ENCODE measurements at places on chromosomes 16 and 17.
A peak's percentile ranks its signal among the peaks of the same experiment; 100 is the strongest.

DNA sequence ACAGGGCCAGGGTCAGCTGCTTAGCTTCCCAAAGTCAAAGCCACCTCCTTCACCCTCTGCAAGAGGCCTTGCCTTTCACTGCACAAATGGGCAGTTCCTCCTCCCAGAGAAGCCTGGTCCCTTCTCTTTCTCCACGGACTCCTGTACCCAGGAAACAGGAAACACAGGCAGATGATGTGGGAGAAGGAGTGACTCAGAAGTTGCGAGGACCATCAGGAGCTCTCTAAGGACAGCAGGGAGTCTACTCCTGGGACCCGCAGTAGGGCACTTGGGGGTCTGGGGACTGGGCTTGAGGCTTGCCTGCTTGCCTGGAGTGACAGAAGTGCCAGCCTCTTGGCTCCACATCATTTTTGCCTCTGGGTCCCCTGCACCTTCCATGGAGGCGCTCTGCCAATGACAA lies 47.4 kb upstream of the KSR1 start:
- DNase-seq = peak; percentile 22

GRCh38 chr16:67163164-67163998 lies 1.2 kb upstream of the HSF4 start:
- peak; percentile 39 for DNase-seq

DNA sequence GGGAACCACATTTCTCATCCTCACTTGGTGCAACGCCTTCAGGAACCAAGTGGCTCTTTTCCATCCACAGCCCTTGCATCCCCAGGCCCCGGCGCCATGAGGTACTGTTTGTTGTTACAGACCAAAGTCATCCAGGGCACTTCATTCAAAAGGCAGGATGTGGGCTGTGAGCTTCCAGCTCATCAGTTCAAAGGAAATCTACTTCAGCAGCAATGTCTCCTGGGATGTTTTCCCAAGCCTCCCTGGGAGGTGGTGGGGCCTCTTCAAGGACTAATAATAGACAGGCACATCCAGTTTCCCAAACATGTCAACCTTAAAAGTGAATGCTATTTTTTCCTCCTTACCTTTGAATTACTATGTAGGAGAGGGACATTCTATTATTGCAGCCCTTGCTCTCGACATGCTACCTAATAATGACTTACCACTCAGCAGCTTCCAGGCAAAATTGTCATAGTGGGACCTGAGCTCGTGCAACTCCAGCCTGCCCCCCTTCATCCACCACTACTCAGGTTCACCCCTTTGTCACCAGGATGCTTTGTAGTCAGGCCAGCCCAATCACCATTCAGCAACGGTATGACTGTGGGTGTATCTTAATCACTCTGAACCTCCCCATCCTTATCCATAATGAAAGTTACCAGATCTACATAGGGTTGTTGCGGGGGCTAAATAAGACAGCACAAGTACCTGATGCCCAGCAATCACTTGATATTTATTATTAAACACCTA lies 1.7 kb upstream of the PRKCB start:
- DNase-seq = no peak

DNA sequence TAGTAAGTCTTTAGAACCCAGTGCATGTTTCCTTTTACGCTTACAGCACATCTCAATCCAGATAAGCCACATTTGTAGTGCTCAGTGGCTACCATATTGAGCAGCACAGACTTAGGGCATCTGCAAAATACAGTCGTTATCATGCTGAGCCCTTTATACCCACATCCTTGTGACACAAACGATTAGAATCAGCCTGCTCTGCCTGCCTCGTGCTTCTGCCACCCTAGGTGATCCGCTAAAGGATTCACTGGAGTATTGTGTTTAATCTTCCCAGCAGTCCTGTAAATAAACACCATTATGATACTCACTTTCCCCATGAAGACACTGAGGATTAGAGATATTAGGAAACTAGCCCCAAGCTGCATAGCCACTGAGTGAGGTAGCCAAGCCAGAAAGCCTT lies 51.3 kb upstream of the FA2H start:
- DNase-seq = no peak

- DNase-seq = no peak
Measured at GRCh38 chr17:39599665-39600231, 8.0 kb downstream of the NEUROD2 start.

GRCh38 chr17:45052052-45052772 lies 780 bp upstream of the DCAKD start:
- DNase-seq = peak; percentile 34

DNA sequence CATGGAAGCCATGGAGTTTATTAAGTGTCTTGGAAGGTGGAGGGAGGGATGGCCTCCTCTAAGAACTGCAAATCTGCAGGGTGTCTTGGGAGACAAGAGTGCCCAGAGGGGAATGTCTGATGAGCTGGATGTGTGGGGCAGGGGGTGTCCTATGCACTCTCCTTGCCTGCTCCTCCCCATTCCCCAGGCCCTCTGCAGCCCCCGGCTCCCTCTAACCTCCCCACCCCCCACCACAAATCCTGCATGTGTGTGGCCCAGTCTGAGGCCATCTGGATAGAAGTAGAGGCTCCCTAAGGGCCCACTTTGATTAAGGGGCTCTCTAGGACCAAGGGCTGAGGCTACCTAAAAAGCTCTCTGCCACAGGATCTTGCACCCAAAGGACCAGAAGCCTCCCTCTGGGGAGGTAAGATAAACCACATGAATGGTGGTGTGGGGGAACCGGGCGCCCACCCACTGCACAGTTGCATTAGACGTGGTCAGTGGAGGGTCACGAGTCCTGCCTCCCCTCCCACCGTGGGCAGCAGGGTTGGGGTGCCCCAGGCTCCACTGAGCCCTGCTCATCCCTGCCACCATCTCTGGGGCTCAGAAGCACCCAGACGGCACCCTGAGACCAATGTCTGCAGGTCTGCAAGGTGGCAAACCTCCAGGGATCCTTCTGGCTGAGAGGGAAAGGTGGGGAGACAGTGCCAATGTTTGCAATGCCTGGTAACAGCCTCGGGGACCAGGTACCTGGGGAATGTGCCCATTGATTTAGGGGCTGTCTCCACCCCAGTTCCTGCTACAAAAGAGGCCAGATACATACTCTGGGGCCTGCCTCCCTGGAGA lies 618 bp downstream of the AANAT start:
- DNase-seq = no peak

GRCh38 chr16:20647736-20648135 lies 49.7 kb downstream of the ACSM1 start:
- no peak for DNase-seq

DNA sequence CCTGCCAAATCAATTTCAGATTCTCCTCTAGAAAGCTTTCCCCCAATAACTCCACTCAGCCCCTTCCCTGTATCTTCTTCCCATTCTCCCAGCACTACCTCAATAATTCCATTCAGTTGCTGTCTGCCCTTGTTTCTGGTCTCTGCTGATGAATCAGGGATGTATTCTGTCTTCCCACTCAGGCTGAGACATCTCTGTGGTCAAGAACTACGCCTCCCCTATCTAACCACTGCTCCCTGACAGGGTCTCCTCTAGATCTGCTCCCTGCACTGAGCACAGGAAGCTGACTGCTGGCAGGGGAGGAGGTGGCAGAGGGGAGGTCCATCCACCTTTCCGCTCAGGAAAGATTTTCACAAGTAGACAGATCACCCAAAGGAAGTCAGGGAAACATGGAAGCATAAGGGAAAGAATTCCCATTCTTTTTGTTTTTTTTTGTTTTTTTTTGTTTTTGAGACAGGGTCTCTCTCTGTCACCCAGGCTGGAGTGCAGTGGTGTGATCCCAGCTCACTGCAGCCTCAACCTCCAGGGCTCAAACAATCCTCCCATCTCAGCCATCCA lies 16.9 kb upstream of the SP2 start:
- DNase-seq = peak; percentile 51

DNA sequence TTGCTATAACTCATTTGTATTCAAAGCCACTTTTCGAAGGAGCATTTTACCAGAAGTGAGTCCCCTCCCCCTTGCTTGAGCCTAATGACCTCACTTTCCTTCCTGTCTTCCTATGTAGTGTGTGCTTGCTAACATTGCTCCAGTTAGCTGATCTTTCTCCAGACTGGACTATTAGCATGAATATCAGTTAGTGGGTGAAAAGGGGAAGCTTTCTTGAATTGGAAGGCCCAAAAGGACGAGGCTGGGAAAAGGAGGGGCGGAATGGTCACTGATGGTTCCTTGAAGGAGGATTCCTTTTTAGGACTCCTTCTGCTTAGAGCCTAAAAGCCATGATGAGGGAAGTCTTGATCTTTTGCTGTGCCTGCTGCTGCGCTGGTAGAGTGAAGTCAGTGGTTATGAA lies 11.9 kb downstream of the MAP3K3 start:
- DNase-seq = no peak

- DNase-seq = no peak
Measured at GRCh38 chr16:21614896-21615295, 15.5 kb downstream of the METTL9 start.

DNA sequence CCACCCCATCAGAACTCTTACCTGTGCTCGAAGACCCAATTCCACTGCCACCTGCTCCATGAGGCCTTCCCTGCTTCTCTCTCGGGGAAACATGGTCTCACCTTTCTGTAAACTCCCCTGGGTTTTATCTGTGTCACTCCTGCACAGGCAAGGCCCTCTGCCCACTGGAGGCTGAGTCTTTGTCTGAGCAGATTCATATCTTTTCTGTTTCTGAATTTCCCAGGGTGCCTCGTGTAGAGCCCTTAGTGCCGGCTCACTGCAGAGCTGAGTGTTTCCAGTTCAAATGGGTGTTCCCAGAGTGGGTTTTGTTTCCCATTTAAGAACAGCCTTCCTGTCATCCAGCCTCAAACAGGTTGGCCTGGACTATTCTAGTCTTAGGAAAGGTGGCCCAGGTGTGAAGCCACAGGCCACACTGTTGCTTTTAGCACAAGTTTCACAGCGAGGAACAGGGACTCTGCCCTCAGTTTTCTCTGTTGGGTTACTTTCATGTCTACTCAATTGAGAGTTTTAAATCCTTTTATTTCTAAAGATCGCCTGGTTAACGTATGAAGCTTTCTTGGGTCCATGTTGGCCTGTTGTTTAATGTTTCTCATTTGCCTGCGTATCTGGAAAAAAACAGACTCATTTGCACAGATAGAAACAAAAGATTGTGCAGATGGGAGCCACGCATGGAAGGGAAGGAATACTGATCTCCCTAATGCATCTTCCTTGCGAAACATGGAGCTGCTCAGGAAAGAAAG lies 228.7 kb downstream of the MSI2 start:
- DNase-seq = no peak

DNA sequence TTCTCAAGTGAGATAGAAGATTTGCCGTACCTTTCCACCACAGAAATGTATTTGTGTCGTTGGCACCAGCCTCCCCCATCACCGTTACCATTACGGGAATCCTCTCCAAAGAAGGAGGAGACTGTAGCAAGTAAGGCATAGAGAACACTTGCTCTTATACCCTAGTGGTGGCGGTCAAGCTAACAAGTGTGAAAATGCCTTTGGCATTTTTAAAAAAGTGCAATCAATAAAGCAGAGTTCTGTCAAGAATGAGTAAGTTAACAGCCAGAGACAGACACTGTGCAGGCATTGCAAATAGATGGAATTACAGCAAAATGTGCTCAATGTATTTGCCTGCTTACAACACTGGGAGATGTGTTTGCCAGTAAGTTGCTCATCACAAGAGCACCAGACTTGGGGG lies 7.7 kb downstream of the MSL1 start:
- no peak for DNase-seq

- no peak for DNase-seq
Measured at GRCh38 chr16:74792225-74792624, 17.6 kb upstream of the FA2H start.

DNA sequence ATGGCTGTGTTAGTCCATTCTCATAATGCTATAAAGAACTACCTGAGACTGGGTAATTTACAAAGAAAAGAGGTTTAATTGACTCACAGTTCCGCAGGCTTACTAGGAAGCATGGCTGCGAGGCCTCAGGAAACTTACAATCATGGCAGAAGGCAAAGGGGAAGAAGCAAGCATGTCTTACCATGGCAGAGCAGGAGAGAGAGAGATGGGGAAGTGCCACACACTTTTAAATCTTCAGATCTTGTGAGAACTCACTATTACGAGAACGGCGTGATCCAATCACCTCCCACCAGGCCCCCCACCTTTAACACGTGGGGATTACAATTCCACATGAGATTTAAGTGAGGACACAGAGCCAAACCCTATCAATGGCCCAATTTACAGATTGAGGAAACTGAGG lies 96.5 kb downstream of the SDK2 start:
- no peak for DNase-seq

GRCh38 chr17:81867991-81868673 lies 3.0 kb downstream of the ARHGDIA start:
- peak; percentile 25 for DNase-seq

DNA sequence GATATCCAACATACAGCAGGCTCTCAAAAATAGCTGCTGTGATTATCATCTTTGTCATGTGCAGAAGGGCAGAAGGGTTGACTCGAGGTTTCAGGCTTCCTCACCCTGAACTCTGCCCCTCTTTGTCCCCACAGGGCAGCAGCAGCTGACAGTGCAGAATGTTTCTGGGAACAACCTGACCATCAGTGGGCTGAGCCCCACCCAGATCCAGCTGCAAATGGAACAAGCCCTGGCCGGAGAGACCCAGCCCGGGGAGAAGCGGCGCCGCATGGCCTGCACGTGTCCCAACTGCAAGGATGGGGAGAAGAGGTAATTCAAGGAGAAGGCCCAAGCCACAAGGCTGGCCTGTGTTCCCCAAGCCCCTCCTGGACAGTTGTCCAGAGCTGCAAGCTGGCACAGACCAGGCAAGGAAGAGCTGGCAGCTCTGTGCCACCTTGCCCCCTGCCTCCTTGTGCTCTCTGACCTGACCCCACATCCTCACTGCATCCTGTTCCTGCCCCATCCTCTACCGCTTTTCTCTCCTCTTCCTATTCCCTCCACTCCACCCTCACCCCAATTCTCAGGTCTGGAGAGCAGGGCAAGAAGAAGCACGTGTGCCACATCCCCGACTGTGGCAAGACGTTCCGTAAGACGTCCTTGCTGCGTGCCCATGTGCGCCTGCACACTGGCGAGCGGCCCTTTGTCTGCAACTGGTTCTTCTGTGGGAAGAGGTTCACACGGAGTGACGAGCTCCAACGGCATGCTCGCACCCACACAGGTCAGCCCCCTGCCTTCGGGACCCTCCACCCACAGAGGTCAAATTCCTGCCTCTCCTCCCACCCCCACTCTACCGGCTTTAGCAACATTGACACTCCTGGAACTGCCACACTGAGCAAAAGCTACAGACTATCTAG lies 16.3 kb upstream of the PNPO start:
- DNase-seq = no peak

DNA sequence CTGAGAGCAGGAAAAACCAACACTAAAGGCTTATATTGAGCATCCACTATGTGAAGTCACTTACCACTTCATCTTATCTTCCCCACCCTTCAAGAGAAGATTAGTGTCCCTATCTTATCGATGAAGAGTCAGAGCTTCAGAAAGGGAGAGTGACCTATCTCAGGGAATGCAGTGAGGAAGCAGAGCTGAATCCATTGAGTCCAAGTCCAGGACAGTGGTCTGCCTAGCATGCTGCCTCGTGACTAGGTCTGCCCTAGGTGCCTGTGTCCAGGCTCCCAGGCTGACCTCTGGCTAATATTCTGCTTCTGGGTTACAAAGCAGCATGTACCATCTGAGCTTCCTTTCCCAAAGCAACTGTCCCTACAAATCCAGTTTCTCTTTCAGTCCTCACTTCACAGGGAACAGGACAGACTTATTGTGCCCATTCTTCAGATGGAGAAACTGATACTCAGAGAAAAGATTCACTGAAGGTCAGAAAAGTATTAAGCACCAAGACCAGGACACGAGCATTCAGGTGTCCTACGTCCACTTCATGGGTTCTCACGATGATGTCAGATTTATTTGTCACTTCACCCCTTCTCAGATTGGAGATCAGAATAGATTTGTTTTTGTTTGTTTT lies 13.3 kb upstream of the FZD2 start:
- DNase-seq = no peak

GRCh38 chr17:77099997-77100396 lies 40.8 kb upstream of the SEC14L1 start:
- no peak for DNase-seq
